ENCODE measurements at places on chromosomes 12 and 14.
A peak's percentile ranks its signal among the peaks of the same experiment; 100 is the strongest.

GRCh38 chr14:54688229-54688628 lies 121.3 kb downstream of the SAMD4A start:
- no peak for DNase-seq

GRCh38 chr14:87676814-87677437 lies 316.1 kb downstream of the GALC start:
- DNase-seq: no peak

GRCh38 chr12:99917711-99918402 lies 66.9 kb downstream of the ANKS1B start:
- DNase-seq: no peak

DNA sequence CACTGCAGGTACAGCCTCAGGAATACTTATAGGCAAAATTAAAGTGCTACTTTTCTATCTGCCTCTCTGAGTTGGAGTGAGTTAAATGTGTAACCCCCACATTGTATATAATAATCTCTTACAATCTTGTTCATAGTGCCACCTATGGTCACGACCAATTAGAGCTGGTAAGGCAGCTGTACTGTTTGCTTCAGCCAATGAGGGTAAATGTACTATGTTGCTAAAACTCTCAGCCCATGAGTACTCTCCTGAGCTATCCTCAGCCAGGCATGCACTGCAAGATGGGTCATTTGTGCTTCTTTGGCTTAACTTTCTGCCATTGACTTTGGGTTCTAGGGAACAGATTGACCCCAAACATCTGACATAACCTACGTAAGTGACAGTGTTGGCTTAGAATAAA lies 15.0 kb upstream of the MDM2 start:
- DNase-seq: peak; percentile 13

DNA sequence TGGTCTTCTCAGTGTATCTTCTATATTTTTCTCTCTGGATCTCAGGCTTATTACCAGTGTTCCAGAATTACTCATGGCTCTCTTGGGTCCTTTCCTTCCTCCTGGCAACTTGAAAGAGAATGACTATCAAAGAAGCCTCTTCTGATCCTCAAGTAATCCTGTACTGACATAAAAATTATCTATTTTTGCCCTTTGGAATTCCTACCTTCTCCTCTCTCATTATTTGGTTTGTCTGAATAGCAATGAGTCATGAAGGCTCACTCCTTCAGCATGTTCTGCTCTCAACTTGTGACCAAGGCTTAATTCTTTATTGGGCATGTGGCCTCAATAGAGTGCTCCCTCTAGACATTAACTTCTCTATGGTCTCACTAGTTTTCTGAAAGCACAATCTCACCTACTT lies 553.6 kb upstream of the ATP2B1 start:
- no peak for DNase-seq

DNA sequence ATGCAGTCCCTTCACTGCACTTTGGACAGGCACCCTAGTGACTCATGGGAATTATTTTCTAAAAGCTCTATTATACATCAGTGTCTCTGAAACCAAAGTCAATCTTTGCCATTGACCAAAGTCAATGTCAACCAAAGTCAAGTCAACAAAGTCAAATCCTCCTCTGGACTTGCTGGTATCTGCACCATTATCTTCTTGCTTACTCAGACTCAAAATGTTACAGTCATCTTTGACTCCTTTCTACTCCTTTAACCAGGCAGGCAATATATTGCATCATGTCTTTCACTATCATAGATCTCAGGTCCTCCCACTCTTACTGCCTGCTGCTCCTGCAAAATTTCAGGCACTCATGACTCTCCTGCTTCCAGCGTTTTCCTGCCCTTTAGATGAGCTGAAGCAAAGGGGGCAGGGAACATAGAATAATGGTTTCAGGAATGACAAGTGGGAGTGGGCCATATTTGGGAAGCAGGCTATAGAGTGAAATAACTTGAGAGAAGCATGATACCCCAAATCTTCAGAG lies 39.2 kb downstream of the IGF1 start:
- DNase-seq: no peak

GRCh38 chr12:45601390-45601789 lies 128.1 kb upstream of the ARID2 start:
- no peak for DNase-seq

DNA sequence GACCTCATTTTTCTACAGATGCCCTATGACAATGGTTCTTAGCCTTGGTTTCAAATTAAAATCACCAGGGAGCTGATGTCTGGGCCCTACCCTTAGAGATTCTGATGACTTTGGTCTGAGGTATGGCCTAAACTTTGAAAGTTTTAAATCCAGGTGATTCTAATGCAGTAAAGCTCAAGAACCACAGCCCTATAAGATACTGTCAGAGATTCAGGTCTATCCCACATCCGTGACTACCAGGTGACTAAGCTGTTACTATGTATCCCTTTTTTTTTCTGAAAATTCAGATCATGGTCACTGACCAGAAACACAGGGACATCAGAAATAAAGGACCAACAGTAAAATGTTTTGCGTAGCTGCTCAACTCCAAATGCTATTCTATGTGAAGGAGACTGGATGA lies 148.8 kb upstream of the BMP4 start:
- DNase-seq: no peak
